Ovary (tissue), 10 donors: ENCODE measurements at places on chromosomes 6 and 20.
A peak's percentile ranks its signal among the peaks of the same experiment; 100 is the strongest.

- DNase-seq: no peak
These were observed 219.2 kb upstream of the ZFP64 start for GRCh38 chr20:52410731-52411234.

DNA sequence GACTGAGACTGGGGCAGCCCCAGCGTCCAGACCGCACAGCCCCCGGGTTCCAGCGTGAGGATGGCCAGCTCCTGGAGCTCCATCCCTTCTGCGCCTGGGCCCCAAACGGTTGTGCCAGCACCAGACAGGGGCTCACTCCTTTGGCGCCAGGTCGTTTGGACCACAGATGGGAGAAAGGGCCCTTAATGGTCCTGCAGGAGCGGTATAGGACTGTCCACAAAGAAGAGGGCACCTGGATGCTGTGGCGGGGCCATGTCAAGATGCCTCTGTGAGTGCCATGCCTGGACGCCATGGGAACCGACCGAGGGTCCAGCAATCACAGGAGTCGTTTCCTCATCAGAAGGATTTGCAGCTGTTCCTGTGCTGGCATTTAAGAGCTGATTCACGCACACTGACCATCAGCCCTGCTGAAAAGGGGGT, 82.7 kb downstream of the DLL1 start:
- DNase-seq: peak; percentile 15

GRCh38 chr6:38221251-38221650, 401.7 kb downstream of the ZFAND3 start:
- no peak for DNase-seq

DNA sequence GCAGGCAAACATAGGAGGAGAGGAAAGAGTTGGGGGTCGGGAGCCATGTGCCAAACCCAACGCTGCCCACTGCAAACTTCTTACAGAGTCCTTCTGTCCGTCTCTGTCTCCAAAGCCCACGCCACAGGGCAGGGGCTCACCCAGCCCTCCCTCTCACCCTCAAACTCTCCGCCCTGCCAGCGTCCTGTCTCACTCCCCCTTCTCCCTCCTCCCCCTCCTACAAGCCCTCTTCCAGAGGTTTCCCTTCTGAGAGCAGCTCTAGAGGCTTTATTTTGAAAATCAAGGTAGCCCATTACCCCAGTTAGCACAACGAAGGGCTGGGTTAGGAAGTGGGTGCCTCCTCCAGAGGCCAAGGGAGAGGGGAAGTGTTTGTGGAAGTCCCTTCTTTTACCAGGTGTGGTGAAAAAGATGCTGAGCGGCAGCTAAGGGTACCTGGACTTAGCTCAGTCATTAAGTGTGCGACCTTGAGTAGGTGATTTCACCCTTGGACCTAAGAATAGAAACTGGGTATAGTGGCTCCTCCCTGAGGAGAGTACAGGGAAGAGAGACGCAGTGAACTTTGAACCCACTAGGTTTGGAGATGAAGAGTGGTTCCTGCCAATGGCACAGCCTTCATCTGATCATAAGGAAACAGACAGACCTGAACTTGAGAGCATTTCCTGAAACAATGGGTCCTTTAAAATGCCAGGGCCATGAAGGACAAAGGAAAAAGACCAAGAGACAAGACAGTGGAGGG, 123.8 kb downstream of the BANF2 start:
- DNase-seq: no peak

GRCh38 chr20:52105442-52106422, 85.8 kb downstream of the ZFP64 start:
- no peak for DNase-seq

DNA sequence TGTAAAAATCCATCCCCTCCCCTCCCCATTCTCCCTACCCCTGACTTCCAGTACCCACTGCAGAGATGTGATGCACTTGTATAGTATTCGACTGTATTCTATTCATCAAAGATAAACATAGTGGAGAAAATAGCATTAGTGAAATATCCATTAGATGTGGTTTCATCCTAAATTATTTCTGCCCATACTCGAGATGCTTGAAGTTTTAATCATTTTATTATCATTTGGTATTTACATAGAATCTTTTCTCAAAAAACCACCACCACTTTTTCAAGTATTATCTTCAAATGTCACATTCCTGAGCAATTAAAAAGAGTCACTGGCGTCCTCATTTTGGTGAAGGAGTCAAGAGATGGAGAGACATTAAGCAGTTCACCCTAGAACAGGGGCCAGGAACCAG, 181.9 kb downstream of the HAO1 start:
- no peak for DNase-seq

- DNase-seq: no peak
These were observed 6.3 kb downstream of the ZMYND8 start for GRCh38 chr20:47350181-47350550.

- no peak for DNase-seq
These were observed 21.6 kb upstream of the TNFAIP3 start for GRCh38 chr6:137845460-137845859.

GRCh38 chr20:59706400-59706693, 102.0 kb downstream of the PHACTR3 start:
- no peak for DNase-seq

DNA sequence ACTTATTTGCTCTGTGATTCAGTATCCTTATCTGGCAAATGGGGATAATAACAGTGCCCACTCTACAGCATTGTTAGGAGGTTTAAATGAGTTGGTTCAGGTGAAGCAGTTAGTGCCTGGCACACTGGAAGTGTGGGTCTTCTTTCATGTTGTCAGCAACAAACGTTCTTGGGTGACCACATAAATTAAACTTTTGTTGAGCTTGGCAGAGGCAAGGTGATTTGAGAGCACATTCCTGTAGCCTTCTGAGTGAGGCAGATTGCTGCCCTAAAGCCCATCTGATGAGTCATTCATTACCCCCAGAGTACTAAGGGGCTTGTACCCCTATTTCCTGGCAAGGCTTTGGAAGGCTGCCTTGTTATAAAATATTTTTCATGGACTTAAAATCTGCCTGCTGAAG, 25.8 kb downstream of the SEC23B start:
- DNase-seq: no peak

DNA sequence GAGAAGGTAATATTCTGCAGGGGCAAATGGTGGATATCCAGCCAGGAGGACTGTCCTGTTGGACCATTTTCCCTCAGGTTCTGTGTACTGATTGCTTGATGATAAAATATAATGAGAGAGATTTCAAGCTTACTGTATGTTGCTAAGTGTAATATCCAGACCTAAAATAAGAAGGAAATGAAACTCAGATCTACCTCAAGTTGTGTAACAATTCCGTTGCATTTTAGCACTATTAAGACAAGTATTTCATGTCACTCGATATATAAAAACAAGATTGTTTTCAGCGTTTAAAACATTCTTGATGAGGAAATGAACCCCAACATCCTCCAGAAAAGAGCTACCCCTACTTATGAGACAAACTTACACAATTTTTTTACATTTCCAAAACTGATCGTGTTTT, 57.2 kb downstream of the RGS17 start:
- no peak for DNase-seq

DNA sequence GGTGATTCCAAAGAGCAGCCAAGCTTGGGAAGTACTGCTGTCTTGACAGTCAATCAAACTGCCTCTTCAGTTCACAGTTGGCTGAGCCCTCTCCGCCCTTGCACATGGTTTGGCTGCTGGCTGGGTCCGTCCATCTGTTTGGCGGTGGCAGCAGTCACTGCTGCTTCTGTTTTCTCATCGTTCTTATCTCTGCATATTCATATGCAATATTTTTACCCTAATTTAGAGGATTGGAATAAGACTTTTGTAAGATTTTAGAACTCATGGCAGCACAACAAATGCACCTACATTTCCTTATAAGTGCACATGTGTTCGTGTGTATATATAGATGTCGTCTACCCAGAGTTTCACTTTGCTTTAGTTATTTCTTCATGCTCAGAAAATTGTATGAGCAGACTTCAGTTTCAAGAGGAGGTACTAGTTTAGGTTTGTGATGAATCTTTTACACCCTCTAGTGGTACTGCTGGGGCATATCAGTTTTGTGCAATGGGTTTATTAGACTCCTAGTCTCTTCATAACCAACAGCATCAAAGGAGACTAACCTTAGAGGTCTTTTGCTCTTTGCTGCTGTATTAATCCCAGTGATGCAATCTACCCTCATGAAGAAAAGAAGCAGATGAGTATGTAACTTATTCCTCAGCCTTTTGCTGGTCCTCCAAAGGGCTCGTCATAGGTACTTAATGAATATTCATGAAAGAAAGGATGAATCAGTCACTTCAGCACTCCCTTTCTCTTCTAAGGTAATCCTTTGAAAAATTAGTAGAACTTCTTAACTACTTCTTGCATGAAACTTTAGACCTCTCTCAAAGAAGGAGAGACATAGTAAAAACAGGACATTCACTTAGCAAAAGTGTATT, 44.3 kb downstream of the KHDC1L start:
- DNase-seq: no peak

DNA sequence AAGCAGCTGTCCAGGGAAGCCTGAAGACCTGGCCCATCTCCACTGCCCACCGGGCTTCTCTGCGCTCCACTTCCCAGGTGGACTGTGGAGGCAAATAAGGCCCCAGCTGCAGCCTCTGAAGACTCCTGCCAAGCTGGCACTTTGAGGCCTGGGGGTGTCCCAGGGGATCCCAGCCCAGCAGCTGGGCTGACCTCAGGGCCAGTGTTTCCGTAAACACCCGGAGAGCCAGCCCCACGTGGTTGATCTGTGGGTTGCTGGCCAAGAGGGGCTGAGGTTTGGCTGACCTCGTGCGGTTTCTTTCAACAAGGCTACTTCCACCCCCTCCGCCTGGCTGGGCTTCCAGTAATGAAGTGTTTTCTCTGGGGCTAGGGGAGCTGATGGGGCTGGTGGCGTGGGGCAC, 12.4 kb upstream of the CCN5 start:
- DNase-seq: peak; percentile 97

DNA sequence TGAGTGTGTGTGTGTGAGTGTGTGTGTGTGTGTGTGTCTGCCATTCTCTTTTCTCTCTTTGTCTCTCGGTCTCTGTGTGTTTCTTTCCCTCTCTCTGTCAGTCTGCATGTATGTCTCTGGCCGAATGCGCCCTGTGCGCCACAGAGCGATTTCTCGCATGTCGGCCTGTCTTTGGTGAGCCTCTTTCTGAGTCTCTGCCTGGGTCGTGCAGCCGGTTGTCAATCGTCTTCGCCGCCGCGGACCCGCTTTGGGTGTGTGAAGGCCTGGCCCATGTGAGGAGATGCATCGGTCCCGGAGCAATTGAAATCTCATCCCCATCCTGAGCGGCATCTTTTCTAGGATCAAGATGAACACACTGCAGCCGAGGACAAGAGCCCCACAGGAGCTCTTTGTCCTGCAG, 1567.2 kb upstream of the DEFB115 start:
- no peak for DNase-seq

DNA sequence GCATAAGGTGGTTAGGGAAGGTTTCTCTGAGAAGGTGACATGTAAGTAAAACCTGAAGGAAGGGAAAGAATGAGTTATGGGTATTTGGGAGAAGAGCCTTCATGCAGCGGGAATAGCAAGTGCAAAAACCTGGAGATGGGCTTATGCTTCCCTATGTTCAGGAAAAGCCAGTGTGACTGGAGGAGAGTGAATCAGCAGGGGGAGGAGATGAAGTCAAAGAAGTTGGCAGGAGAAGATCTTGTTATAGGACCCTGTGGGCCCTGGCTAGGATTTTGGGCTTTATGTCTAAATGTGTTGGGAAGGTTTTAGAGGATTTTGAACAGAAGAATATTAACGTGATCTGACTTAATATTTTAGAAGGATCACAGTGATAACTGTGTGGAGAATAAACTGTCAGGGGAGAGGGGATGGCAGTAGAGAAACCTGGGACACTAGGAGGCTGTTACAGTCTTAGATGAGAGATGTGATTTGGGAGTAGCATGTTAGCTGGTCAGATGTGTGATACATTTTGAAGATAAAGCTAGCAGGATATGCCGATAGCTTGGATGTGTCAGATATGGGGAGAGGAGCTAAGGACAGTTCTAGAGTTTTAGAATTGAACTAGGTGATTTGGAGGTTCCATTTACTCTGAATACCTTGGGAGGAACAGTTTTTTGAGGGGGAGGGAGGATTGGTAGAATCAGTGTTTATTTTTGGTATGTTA, 41.0 kb downstream of the PHF3 start:
- DNase-seq: no peak

- no peak for DNase-seq
These were observed 18.5 kb downstream of the GGTLC1 start for GRCh38 chr20:23970049-23970448.

DNA sequence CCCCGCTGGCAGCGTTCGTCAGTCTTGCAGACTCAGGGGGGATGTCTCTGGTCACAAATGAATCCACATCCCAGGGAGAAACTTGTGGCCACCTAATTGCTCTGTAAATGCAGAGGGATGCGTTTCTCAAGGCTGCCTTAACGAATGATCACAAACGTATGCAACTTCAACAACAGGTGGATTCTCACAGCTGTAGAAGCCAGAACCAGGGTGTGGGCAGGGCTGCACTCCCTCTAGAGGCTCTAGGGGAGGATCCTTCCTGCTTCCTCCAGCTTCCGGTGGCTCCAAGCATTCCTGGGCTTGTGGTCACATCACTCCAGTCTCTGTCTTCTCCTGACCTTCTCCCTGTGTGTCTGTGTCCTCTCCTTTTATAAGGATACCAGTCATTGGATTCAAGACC, 3.3 kb upstream of the TAF4 start:
- DNase-seq: no peak

DNA sequence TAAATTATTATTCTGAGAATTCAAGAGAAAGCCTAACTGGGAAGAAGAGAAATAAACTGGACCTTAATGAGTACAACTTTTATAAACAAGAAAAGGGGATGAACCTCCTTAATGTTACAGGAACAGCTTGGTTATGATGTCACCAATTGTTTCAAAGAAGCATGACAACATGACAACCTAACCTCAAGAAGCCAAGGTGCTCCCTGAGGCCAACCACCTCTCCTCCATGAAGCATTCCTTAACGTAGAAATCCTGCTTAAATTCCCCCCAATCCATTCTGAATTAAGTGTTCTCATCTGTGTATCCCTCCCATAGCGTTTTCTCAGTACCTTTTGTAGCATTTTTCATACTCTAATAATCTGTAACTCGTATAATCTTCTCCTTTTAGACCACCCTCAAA, 1.7 kb downstream of the HBS1L start:
- DNase-seq: no peak

GRCh38 chr6:127606131-127606562, 29.2 kb downstream of the C6orf58 start:
- DNase-seq: peak; percentile 16

DNA sequence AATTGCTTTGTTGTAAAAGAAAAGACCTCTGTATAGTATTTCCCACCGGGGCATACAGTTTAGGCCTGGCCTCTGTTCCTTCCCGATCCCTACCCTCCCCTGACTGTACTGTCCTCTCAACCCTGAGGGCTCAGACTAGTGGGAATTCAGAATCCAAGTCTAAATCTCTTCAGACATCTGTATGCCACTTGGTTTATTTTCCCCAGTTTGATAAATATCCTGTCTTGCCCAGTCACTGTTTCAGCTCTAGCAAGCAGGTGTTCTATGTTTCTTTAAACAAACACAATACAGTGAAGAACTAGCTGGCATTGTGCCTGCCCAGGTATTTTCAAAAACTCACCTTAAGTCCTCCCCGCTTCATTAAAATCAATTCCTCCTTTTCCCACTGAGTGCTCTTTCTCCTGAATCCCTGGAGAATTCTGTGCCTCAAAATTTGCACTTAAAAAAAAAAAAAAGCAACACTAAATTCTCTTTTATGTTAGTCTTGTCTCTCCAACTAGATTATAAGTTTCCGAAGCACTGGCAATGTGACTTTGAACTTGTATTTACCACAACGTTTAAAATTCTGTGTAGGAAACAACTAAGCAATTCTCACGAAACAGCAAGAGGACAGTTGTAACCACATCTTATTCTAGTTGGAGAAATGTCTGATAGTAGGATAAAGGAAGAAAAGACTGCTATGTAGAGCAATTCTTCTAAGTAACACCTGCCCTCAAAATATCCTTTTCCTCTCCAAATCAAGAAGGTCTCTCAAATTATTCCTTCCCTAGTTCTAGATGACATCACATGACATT, 112.0 kb upstream of the CARMIL1 start:
- DNase-seq: no peak
